ENCODE measurements at places on chromosomes 2 and 18. TPM values are rescaled to one million over a fixed set of nuclear protein-coding genes. Genes with fewer than 3 reads are reported as not detected.

DUSP2 gene
- 0.34 TPM for total RNA-seq

MOGAT1 gene
- total RNA-seq, result not detected

SUPT7L gene
- total RNA-seq, result 47.4 TPM

RESP18 gene
- not detected for total RNA-seq

LYG2 gene
- total RNA-seq, result not detected

SLC66A3 gene
- 10.9 TPM for total RNA-seq

TGFA gene
- 4.7 TPM for total RNA-seq

REG1A gene
- 1.1 TPM for total RNA-seq

CYRIA gene
- total RNA-seq, result 19.3 TPM

RAX gene
- not detected for total RNA-seq

RFX8 gene
- 1.0 TPM for total RNA-seq

EMILIN1 gene
- total RNA-seq, result 3.2 TPM

KIF3C gene
- total RNA-seq, result 210 TPM

DTNB gene
- 41.7 TPM for total RNA-seq

SERPINB12 gene
- not detected for total RNA-seq

MEP1B gene
- not detected for total RNA-seq

NETO1 gene
- 5.5 TPM for total RNA-seq

GATA6 gene
- 0.42 TPM for total RNA-seq

POTEJ gene
- not detected for total RNA-seq

LHCGR gene
- not detected for total RNA-seq

IL1F10 gene
- total RNA-seq, result not detected

VSNL1 gene
- 6.1 TPM for total RNA-seq

KDSR gene
- 31.1 TPM for total RNA-seq

GKN1 gene
- total RNA-seq, result not detected

HOXD1 gene
- total RNA-seq, result not detected
